GM12864 (cell line): ENCODE measurements at places on chromosomes 1 and 21.

- DNase-seq: no peak
Measured at GRCh38 chr21:36882776-36883175, 83.7 kb downstream of the HLCS start.

DNA sequence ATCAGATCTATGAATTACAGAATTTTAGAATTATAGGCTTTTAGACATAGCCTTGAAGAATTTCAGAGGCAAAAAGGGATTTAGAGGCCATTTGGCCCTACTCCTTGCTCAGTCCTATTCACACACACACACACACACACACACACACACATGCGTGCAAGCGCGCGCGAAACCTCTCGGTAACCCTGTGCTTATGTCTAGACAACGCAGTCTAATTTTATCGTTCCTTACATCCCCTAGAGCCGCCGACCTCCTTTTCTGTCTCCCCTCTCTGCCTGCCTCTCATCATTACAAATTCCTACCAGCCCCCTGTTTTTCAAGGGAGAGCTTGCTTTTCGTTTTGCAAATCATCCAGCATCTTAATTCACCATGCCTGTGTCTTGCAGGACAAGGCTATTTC is 252.1 kb downstream of the FOXD2 start:
- no peak for DNase-seq

- DNase-seq: no peak
Measured at GRCh38 chr1:210362526-210362925, 33.8 kb downstream of the HHAT start.

DNA sequence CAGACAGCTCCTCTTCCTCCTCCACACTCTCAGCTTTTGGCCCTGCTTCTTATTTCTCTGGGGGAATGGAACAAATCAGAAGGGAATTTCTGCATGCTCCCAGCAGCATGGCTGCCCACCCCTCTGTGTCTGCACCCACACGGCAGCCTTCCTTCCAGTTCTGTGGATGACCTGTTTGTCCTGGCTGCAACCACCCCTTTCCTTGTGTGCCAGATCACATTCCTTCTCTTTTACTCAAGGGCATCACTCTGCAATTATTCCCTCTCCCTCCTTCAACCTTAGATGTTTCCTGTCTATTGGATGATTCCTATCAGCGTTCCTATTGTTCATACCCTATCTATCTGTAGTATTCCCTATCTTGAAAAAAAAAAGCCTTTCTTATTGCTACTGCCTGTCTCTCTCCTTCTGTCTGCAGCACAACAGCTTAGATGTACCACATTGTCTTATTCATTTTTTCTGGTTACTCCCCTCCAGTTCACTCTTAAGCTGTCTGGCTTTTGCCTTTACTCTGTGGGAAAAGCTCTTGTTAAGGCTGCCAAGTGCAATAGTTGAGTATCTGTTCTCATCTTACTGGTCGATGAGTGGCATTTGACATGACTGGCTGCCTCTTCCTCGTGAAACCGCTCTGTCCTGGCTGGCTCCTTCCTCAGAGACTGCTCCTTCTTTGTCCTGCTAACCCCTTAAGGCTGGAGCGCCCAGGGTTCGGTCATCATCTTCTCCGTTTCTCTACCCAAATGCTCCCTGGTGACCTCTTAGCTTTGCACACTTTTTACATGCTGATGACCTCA is 351.1 kb downstream of the CAMTA1 start:
- no peak for DNase-seq

GRCh38 chr1:66413136-66413837 is 120.7 kb upstream of the SGIP1 start:
- no peak for DNase-seq

GRCh38 chr1:45297666-45298356 is 28.9 kb upstream of the HPDL start:
- no peak for DNase-seq

- DNase-seq: no peak
Measured at GRCh38 chr1:42765269-42765668, 1.6 kb downstream of the P3H1 start.

GRCh38 chr1:59199719-59200376 is 97.0 kb upstream of the FGGY start:
- DNase-seq: no peak

- DNase-seq: no peak
Measured at GRCh38 chr21:44898851-44899767, 21.6 kb downstream of the ITGB2 start.

- no peak for DNase-seq
Measured at GRCh38 chr1:12549460-12550349, 68.3 kb downstream of the DHRS3 start.

- DNase-seq: no peak
Measured at GRCh38 chr21:37367336-37367702, 746 bp downstream of the DYRK1A start.

GRCh38 chr1:152757747-152758146 is at the start of gene KPRP:
KPRP (plus strand) TSS chr1:152758025; CDS start chr1:152759589, 1,564 bp downstream.
- DNase-seq: no peak

GRCh38 chr1:176785791-176786190 is 322.8 kb downstream of the PAPPA2 start:
- DNase-seq: no peak
